ENCODE measurements at places on chromosomes 16 and 17. TPM values are rescaled to one million over a fixed set of nuclear protein-coding genes. Genes with fewer than 3 reads are reported as not detected.
A peak's percentile ranks its signal among the peaks of the same experiment; 100 is the strongest.

DNA sequence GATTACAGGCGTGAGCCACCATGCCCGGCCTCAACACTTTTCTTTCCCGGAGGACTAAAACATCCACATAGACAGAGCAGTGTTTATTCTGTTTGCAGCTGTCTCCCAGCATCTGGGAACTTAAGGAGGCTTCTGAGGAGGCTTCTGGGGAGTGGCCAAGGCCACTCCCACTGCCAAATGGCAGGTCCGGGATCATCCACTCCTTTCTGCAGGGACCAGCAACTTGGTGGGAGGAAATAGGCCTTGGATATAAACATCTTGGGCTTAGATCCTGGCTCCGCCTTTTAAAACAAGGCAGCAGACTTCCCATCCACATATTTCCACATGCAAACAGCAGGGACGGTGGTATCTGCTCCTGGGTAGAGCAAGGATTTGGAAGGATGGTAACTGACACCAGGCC, 14.1 kb upstream of the SPATA32 start:
- peaks cover 6% of the 10 kb centered on the region for H3K4me1 ChIP-seq
- no peaks in the 10 kb centered on the region for H3K27me3 ChIP-seq
- H3K27ac ChIP-seq, result no peak overlapping the region
- DNase-seq, result peak; percentile 46
- H3K36me3 ChIP-seq, result peaks cover 18% of the 10 kb centered on the region

- no peaks in the 10 kb centered on the region for H3K27me3 ChIP-seq
- peaks cover 8% of the 10 kb centered on the region for H3K36me3 ChIP-seq
These were observed 8.8 kb downstream of the ST3GAL2 start for GRCh38 chr16:70429888-70430666.

- no peaks in the 10 kb centered on the region for H3K27me3 ChIP-seq
- peak; percentile 68 for DNase-seq
- H3K36me3 ChIP-seq, result no peaks in the 10 kb centered on the region
- H3K4me1 ChIP-seq, result peaks cover 30% of the 10 kb centered on the region
These were observed at the start of gene ARHGAP23 for GRCh38 chr17:38428112-38428642. Gene ARHGAP23 (plus strand): TSS chr17:38428464. CDS start chr17:38428486, 22 bp downstream.

Gene CCL4
- 15.1 TPM for total RNA-seq

GRCh38 chr17:35167046-35167445, 19.4 kb downstream of the UNC45B start:
- no peak overlapping the region for H3K27ac ChIP-seq
- no peaks in the 10 kb centered on the region for H3K27me3 ChIP-seq

GRCh38 chr17:74453665-74454196, 12.7 kb upstream of the CD300A start:
- H3K36me3 ChIP-seq, result no peaks in the 10 kb centered on the region
- H3K4me1 ChIP-seq, result peaks cover 7% of the 10 kb centered on the region
- H3K27ac ChIP-seq, result peak overlapping the region; percentile 67
- H3K27me3 ChIP-seq, result no peaks in the 10 kb centered on the region
- no peak for DNase-seq

DNA sequence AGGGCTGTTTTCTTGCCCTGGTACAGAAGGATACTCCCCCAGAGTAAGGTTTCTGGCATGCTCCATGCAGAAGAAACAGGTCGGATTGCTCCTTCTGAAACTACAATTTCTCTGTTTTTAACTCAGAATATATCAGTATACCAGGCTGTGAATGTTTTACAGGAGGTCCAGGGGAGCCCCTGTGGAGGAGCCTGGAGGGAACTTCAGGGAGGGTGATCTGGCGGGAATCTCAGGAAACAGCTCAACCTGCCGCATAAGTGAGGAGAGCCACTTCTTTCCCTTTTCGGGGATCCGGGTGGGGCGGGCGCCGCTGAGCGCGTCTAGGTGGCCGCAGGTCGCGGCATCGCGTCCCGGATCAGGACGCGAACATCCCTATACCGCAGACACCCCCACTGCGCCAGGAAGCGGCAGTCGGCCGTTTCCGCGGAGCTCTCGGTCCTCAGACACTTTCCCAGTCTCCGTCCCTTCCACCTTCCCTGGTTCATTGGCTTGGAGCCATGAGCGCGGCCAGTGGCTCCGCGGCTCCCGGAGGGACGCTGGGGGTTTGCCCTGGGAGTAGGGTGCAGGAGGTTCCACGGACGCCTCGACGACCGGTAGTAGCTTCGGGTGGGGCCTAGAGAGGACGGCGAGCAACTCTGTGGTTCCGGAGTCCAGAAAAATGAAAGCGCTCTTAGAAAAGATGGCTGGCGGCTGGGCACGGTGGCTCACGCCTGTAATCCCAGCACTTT, 3.1 kb upstream of the ZNF764 start:
- no peaks in the 10 kb centered on the region for H3K36me3 ChIP-seq
- peak overlapping the region; percentile 92 for H3K27ac ChIP-seq

- H3K4me3 ChIP-seq, result no peak overlapping the region
- no peaks in the 10 kb centered on the region for H3K4me1 ChIP-seq
- H3K27ac ChIP-seq, result no peak overlapping the region
- no peaks in the 10 kb centered on the region for H3K27me3 ChIP-seq
These were observed 1.1 kb upstream of the KPNA2 start for GRCh38 chr17:68034452-68034776.

Gene ITGAD
- total RNA-seq, result 1.5 TPM

DNA sequence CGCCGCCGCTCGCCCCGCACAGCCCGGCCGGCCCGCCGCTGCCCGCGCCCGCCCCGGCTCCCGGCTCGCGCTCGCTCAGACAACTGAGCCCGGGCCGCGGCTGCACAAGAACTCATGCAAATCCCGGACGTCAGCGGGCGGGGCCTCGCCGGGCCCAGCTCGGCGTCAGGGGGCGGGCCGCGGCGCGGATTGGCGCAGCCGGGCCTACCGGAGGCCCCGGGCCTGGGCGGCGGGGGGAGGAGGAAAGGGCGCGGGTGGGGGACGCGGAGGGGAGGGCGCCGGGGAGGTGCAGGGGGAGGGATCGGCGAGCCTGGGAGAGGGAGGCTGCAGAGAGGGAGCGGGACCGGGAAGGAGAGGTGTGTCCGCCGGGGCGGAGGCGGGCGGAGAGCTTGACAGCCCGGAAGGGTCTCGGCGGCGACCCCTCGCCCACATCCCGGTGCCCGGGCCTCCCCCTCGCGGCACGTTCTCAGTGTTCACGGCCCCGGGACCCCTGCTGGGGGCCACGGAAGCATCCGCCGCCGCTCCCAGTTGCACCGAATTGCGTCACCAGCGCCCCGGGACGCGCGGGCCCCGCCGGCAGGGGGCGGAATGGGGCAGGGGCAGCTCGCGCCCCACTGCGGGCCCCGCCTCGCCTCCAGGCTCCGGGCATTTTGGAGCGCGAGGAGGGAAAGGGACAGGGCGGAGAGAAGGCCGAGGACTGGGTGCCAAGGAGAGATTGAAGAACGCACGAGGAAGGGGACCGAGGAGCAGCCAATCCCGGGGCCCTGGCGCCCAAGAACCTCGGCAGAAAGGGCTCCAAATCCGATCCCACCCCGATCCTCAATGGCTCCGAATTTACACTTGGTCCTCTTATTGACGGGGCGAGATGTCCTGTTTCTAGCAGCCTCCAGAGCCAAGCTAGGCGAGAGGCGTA, at the start of gene CBX4:
Gene CBX4, minus strand, starts transcription at position 85 of the 913 bp plus-strand sequence. CDS start 189 bp downstream, outside the sequence.
- H3K27ac ChIP-seq, result peak within 1 kb of the TSS; percentile 88
- peak; percentile 96 for DNase-seq
- peak within 1 kb of the TSS; percentile 73 for H3K4me3 ChIP-seq
- H3K27me3 ChIP-seq, result peaks cover 36% of the 10 kb centered on the region
- H3K4me1 ChIP-seq, result peaks cover 4% of the 10 kb centered on the region

DNA sequence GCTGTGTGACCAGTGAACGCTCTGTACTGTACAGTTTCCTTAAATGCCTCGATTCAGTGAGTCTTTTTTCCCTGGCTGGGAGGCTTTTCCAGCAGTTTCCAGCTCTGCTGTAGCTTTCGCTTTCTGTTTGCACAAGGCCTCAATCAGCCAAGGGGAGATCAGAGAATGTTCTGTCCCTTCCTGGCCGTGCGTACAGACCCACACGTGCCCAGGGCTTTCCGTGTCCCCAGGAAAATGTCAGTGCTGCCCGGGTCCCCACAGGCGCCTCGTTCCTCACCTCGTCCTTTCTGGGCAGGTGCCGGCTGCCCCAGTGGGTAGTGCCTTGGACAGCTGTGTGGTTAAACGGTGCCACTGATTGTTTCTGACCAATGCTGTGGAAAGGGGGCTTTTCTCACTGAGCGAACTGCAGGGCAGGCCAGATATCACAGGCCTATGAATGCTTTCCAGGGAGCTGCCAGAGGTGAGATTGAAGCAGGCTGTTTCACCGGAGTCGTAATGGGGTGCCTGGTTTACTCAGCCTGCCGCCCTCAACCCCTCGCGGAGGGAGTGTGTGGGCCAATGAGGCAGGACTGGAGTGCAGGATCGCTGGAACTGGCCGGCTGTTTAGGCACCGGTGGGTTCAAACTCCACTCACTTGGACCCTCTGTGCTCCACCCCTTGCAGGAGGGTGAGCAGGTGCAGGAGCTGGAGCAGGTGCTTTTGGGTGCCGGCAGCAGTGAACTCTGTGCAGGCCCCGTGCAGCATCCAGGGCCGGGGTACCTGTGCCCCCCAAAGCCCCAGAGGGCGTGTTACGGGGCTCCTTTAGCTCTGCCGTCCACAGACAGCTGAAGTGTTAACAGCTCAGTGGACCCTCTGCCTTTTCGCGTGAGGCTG, 44.4 kb downstream of the ZNF778 start:
- H3K4me3 ChIP-seq, result no peak overlapping the region
- H3K27me3 ChIP-seq, result peaks cover 4% of the 10 kb centered on the region
- peaks cover 3% of the 10 kb centered on the region for H3K4me1 ChIP-seq

Gene MYH8
- 0.03 TPM for total RNA-seq

Gene UTS2R
- 0.17 TPM for total RNA-seq

Gene TBC1D3H
- not detected for total RNA-seq

GRCh38 chr17:27326585-27326984, 32.7 kb downstream of the WSB1 start:
- no peak for DNase-seq
- no peak overlapping the region for H3K27ac ChIP-seq
- H3K4me3 ChIP-seq, result no peak overlapping the region
- H3K4me1 ChIP-seq, result peaks cover 12% of the 10 kb centered on the region
- no peaks in the 10 kb centered on the region for H3K36me3 ChIP-seq
- no peaks in the 10 kb centered on the region for H3K27me3 ChIP-seq

DNA sequence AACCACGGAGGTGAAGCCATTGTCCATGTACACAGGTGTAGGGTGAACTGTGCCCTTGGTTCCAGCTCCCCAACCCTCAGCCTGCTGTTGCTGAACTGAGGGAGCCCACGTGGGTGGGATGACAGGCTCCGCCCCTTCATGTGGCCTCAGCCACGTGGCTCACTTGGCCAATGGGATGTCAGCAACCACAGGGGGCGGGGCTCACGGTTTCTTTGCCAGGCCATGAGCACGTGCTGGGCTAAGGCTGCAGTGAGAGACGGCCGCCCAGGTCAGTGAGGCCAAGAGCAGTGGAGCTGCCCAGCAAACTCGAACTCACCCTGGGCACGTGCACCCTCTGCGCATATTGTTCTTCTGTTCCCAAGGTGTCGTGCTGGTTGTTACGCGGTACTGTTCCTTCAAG, 282.6 kb downstream of the IRF8 start:
- no peak overlapping the region for H3K27ac ChIP-seq
- H3K4me3 ChIP-seq, result no peak overlapping the region
- DNase-seq, result no peak
- H3K27me3 ChIP-seq, result no peaks in the 10 kb centered on the region

DNA sequence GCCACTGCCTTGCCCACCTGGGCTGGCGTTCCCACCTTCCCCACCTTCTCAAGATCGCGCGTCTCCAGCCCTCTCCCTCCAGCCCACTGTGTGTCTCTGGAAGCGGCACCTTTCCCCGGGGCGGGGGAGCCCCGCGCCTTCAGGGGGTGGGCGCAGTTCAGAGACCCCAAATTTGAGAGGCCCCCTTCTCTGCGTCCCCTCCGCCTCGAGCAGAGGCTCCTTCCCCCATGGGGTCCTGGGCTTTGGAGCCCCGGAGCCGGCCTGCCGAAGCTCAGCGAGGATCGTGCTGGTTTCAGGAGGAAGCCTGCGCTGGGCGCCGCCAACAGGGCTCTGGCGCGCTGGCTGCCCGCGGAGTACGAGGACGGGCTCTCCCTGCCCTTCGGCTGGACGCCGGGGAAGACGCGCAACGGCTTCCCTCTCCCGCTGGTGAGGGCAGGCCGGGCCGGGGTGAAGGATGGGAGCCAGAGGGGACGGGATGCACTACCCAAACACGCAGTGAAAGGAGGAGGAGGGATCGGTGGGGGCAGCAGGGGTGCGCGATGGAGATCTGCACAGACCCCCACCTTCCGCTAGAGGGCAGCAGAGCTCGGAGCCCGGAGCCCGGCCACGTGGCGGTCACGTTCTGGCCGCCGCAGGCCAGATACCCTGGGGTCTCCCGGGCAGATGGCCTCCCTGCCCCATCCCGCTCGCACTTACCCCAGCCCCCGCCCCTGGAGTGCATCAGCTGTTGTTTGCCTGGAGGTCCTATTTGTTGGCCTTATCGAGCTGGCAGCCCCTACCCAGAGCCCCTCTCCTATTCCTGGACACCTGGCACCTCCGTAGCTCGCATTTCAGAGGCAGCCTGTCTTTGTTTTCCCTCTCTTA, 11.1 kb downstream of the LPO start:
- H3K27me3 ChIP-seq, result peaks cover 26% of the 10 kb centered on the region
- H3K27ac ChIP-seq, result no peak overlapping the region
- peak; percentile 72 for DNase-seq
- H3K36me3 ChIP-seq, result no peaks in the 10 kb centered on the region
- peak overlapping the region; percentile 11 for H3K4me3 ChIP-seq
- H3K4me1 ChIP-seq, result no peaks in the 10 kb centered on the region

Gene IRX5
- total RNA-seq, result 29.0 TPM

Gene LITAFD
- total RNA-seq, result not detected

DNA sequence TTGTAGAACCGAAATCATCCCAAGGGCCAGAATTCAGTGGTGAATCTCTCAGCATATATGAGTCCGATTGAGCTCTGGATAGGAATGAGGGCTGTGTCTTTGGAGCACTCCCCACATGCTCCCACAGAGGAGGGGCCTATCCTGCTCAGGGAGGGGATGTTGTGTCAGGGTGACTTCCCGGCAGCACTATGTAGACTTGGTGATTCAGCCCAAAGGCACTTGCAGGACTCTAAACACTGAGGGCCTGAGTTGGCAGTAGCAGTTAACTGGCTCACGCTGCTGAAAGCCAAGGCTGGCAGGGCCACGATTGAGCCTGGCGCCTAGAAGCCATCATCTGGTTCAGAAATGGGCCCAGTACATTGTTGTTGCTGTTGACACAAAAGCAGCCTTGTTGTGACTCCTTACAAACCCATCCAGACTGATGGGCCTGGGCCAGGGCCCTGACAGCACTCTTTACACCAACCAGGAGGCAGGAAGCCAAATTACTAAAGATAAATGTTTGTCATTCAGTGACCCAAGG, 31.9 kb downstream of the NMT1 start:
- H3K27me3 ChIP-seq, result no peaks in the 10 kb centered on the region
- peak overlapping the region; percentile 86 for H3K27ac ChIP-seq
- no peak for DNase-seq
- no peaks in the 10 kb centered on the region for H3K4me1 ChIP-seq
- no peak overlapping the region for H3K4me3 ChIP-seq

DNA sequence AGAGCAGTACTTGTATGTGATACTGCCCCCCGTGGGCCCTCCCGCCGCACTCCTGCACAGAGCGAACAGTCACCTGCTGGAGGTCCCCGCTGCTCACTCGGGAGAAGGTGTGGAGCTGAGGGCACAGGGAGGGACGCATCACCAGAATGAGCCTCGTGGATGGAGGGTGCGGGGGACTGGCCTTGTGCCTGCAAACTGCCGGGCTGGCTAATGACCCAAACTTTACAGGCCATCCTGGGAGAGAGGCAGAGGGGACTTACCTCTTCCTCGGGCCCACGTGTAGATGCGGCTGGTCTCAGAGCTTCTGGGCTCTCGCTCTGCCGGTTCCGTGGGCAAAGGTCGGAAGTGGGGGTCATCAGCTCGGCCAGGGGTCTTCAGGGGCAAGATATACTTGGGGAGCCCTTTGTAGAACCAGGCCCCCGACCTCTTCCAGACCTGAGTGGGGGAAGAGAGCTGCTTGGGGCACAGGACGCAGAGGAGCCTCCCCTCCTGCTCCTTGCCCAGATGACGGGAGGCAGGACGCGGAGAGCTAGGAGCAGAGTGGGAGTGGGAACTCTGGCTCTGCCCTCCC, 65.5 kb upstream of the DOC2B start:
- no peak for DNase-seq
- no peak overlapping the region for H3K4me3 ChIP-seq
- no peaks in the 10 kb centered on the region for H3K27me3 ChIP-seq
